ENCODE measurements at places on chromosomes 7 and 10.

DNA sequence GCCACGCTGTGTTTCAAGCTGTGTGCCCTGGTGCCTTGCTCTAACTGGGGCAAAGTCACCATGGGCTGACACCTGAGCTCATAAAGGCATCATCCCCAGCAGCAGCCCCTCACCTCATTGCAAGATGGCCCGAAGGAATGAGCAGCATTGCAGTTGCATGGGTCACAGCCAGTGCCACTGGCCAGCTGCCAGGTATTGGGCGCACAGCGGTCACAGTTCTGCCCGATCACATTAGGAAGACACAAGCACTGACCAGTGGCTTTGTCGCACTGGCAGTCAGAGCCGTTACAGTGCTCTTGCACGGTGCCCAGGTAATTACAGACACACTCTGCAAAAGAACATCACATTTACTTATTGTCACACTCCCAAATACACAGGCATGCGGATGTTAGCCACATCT is 51.1 kb downstream of the LAMB1 start:
- DNase-seq, result no peak

DNA sequence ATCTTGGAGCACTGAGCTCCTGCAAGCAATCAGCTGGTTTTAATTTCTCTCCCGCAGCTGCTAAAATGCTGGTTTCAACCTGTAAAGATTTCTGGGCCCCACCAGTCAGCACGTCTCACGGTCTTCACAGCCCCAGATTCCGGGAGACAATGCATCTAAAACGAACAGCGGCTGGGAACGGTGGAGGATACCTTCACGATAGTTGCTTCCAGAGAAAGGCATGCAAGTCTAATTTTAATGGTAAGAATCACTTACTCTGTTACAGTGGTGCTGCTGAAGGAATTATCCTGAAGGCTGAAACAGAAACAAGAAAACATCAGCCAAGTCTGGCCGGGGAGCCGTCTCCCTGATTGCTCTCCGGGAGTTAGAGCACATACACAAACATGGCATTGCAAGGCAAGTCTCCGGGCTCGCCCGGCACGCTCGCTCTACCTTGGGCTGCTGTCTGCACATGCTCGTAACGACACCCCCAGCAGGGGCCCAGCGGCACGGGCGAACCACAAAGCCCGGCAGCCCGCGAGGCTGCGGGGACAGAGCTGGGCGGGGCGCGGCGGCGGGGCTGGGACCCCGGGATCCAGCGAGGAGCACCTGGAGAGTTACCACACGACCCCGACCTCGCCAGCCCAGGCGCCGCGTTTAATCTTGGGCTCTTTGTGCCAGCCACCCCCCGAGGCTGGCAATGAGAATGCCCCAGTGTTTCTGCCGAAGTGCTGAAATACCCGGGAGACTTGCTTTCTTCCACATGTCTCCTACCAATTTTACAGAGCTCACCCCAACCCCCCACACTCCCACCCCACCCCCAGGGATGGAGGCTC is at the start of gene FAM13C:
TSS of gene FAM13C (minus strand) at position 406 of the 815 bp plus-strand sequence. CDS start at position 317, 89 bp downstream.
- DNase-seq, result no peak

GRCh38 chr7:75617634-75618234 is 121.0 kb downstream of the HIP1 start:
- peak; percentile 25 for DNase-seq

DNA sequence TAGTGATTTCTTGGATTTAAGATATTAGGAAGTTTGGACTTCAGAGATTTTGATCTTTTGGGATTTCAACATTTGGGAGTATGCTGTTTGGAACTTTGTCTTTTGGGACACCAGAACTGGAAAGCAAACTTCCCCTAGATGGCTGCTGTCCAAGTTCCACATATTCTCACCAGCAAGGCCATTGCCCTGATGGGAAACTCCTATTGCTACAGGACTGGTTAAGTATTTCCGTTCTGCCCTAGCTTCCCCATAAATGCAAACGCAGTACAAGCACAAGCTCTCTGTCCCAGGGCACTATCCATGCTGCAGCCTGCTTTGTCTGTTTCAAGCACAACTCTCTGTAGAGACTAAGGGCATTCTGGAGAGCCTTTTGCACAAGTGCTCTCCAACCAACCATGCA is 79.3 kb upstream of the SLC25A13 start:
- no peak for DNase-seq

- no peak for DNase-seq
Measured at GRCh38 chr10:104577163-104577562, 63.9 kb upstream of the SORCS3 start.

- DNase-seq, result no peak
Measured at GRCh38 chr10:127000598-127000997, 95.4 kb downstream of the DOCK1 start.

- no peak for DNase-seq
Measured at GRCh38 chr10:650886-651615, 38.4 kb downstream of the DIP2C start.

DNA sequence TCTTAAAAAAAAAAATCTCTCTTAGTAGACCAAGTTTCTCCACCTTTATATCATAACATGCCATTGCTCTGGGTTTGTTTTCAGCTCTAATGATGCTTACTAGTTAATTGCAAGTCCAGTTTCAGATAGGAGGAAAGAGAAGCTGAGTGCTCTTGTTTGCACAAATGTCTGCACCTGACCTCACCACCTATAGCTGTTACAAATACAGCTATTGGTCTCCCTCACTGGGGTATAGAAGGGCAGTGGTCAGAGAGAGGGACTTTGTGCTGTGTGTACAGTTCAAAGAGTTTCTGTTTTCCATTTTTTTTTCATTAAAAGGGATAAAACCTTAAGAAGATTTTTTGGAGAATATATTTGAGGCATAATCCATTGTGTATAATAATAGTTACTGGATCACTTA is 52.7 kb downstream of the TAS2R16 start:
- DNase-seq, result no peak

DNA sequence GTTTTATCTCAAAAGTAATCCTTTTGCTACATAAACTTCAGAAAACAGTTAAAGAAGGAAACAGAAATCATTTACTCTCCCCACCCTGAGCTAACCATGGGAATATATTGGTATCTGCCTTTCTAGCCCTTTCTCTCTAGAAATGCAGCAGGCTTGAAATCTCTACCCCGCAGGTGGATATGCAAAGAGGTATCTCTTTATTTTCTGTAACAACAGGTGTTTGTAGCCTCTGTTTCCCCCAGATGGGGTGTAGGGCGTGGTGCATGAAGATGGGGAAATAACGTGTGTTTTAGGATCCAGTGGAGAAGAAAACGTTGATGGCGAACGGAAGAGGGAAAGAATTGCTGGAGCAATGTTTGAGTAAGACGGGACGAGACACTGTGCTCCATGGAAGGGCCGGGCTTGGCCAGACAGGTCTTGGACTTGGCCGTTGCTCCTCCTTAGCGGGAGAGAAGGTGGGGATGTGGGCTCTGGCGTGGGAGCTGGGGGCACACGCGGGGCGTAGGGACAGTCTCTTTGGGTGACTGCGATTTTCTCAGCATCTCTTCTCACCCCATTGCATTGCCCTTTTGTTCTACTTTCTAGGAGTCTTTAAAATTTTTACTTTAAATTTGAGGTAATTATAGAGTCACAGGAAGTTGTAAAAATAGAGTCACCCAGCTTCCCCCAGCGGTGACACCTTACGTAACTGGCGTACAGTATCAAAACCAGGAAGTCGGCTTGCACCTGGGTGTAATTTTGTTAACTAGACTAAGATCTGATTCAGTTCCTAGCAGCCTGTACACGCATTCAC is 82.9 kb downstream of the ELFN1 start:
- DNase-seq, result no peak

GRCh38 chr10:125231116-125231812 is 70.9 kb upstream of the CTBP2 start:
- DNase-seq, result no peak

GRCh38 chr10:58373442-58373827 is 11.8 kb upstream of the TFAM start:
- no peak for DNase-seq

DNA sequence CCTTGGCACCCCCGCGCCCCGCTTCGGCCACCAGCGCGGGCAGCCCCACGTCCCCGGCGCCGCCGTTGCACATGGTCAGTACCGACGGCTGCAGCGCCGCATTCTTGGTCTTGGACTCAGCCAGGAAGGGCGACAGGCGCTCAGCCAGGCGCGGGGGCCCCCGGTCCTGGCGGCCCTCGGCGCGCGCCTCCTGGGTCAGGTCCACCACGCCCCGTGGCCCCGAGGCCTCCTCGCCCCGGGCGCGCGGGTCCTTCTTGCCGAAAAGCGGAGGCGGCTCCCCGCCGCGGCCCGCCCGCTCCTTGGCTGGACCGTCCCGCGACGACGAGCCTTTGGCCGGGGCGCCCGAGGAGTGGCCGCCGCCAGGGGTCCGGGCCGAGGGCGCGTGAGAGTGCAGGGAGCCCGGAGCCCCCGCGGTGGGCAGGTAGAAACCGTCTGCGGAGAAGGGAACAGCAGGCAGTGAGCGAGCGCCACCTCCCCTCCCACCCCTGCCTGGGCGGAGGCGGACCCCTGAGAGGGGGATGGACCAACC is 34.7 kb downstream of the TNRC18 start:
- no peak for DNase-seq

GRCh38 chr10:63596924-63597323 is 75.7 kb downstream of the REEP3 start:
- no peak for DNase-seq

DNA sequence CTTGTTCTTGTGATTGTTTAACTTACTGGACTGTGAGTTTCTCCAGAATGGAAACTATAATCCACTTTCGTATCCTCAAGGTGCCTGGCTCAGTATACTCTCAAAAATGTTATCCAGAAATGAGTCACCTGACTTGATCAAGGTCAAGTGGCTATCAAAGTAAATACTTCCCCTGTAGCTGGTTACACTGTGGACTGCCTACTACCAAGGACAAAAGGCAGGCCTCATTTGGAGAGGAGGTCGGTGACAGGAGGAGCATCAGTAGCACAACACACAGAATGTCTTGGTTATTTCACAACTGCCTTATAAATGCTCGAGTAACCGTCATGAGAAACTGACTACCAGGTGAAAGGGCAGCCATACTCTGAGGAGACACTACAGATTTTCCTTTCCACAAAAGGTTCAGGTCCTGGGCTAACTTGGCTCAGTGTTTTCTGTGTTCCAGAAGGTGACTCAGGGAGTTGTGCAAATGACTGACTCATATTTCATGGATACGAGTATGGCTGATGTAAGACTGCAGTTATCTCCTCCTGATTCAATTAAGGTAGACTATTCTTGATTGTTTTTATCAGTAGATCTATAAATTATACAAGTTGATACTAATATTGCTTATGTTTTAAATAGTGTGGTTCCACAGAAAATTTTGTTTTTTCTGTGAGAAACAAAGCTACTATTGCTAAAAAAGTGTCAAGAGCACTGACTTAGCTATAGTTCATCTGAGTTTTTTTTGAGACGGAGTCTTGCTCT is 4.2 kb upstream of the CCNY start:
- DNase-seq, result no peak

DNA sequence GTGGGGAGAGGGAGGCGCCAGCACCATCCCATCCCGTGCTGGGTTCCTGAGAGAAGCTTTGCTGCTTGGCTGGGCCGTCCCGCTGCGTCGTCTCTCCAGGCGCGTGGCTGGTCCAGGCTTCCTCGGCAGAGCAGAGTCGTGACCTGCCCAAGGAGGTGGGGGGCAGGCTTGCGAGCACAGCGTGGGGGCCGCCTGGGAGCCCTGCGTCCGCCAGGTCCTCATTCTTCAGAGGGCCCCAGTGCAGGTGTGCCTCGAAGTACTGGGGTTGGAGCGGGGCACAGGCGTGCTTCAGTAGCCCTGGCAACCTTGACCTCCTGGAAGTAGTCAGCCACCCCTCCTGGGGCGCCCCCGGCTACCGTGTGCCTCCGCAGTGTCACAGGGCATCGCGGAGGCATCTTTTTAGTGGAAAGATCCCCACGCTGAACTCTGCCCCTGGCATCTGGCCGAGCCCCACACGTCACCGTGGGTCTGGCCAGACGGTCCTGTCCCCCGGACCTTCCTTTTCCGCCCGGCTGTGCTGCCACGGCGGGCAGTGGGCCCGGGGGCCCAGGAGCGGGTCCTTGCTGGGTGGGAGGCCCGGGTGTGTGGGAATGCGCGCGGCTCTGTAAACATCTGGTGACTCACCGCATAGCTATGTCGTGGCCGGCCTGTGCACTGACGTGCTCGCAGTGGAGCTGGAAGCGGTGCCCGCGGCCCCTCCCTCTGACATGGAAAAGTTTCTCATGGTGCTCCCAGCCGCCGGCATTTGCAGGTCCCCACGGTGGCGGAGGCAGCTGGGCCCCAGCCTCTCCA is 6.4 kb downstream of the MAFK start:
- DNase-seq, result no peak

DNA sequence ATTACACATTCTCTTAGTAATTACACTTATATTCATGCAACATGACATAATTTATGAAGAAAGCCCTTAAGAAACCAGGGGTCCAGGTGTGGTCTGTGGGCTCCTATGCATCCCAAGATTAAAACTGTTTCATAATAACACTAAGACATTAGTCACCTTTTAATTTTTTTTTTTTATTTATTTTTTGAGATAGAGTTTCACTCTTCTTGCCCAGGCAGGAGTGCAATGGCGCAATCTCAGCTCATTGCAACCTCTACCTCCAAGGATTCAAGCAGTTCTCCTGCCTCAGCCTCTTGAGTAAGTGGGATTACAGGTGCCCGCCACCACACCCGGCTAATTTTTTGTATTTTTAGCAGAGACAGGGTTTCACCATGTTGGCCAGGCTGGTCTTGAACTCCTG is 12.5 kb downstream of the GDI2 start:
- no peak for DNase-seq

- DNase-seq, result no peak
Measured at GRCh38 chr7:5589819-5590595, 166.4 kb upstream of the TNRC18 start.

DNA sequence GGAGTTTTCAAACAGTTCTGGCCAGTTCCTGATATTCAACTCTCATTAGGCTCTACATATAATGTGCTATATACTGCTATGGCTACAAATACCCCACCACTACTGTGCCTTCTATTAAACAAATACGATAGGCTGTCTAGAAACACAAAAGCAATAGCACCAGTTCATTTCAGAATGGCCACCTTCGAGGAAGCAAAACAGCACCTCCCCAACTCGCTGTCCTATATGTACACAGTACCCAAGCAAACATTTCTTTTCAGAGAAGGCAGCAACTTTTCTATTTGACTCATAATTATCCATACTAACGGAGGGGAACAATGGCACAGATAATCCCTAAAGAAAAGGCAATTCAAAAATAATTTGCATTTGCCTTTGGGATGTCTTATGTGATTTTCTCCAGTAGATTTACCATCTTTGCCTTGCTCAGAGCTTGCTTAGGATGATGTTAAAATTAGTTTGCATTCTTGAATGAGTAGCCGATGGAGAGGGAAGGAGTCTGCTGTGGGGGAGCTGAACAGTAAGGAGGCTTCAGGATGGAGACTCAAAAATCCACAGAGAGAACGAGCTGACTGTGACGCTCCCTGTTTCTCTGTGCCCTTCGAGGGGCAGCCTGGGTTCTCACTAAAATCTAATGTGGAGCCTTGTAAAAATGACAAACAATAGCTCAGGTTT is 218.7 kb downstream of the FANK1 start:
- no peak for DNase-seq

DNA sequence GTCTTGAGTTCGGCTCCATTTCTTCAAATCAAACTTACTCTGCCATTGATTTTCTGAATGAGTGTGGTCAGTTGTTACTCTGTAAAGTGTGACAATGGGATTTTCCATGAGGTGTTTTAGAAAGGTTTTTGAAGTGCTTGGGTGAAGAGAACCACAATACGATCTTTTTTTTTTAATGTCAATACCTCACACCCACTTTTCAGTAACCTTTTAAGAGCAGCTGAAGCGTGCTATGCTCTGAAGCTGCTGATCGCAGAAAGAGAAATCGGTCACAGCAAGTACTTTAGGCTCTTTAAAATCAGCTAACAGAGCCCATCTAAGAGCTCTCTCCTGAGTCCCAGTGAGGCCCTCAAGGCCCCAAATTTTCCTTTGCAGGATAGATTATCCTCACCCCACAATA is 34.4 kb upstream of the YAE1 start:
- no peak for DNase-seq

GRCh38 chr10:93074597-93075368 is 1.1 kb downstream of the CYP26A1 start:
- no peak for DNase-seq
